Brain microvascular endothelial cell (primary cell): ENCODE measurements at places on chromosomes 1 and 21.

DNA sequence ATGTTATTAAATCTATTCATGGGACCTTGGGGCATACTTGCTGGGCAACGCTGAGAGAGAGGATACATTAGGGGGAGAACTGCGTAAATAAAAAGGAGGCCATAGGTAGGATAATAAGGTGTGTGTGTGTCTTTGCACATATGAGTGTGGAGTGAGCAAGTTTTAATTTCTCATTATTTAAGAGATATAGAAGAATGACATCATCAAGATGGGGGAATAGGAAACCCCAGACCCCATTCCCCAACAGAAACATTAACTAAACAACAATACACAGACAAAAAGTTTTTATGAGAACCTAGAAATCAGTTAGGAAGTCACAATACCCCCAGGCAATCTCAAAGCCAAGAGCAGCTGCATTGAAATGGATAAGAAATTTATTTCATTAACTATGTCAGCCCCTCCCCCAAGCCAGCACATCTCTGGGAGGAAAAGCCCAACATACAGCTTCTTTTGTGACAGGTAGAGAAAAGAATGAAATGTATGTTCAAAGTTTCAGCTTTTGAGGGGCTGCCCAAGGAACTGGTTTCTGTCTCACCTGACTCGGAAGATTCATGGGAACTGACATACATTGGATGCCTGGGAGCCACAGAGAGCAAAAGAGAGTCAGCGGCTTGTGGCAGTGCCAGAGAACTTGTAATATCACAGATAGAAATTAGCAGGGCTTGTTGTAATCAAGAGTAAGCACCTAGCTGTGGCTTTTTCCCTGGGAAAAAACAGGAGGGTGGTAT is 234.3 kb upstream of the NFIA start:
- DNase-seq, result no peak

GRCh38 chr1:200877839-200878551 is 5.2 kb downstream of the GPR25 start:
- DNase-seq, result no peak

DNA sequence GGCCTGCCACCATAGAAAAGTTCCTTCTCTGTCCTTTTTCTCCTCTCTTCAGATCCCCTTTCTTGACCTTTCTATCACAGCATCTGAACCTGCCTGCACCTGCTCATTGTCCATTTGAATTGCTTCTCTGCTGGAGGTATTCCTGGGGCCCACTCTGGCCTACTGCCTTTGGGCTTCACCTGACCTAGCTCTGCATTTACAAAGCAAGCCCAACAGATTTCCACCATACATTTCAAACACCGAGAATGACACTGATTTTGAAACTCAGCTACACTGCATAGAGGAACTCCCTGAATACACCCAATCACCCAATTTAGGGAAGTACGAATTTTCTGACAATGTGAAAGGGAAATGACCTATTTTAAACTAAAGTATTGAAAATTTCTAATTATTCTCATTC is 284.5 kb upstream of the USP25 start:
- DNase-seq, result no peak

- DNase-seq, result no peak
Measured at GRCh38 chr1:25082216-25082899, 149.9 kb downstream of the SYF2 start.

GRCh38 chr1:208923946-208924720 is 659.4 kb upstream of the CAMK1G start:
- no peak for DNase-seq
